NCI-H2081 treated with DMSO at 0.1 percent for 48 hours (cell line): ENCODE measurements at places on chromosomes 1 and 21.

DNA sequence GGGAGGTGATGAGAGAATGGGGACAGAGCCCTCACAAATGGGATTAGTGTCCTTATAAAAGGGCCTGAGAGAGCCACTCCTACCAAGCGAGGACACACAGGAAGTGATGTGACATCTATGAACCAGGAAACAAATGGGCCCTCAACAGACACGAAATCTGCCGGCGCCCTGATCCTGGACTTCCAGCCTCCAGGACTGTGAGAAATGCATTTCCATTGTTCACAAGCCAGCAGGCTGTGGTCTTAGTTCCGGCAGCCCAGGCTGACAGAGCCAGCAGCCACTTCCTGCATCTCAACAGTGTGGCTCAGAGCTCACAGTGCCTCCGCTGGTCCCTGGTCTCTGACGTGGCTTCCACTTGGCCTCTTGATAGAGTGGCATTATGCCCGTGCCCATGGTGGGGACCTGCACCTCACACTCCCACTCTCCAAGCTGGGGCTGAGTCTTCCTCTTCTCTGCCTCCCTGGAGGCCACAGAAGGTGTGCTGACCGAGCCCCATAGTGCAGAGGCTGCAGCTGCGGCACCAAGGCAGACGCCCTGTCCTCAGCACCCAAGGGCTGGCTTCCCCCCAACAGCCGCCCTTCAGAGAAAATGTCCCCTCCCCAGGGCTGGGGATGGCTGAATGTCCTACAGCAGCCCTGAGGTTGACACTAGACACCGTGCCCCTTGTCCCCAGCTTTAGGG, 44.9 kb downstream of the ACOT7 start:
- DNase-seq, result no peak

DNA sequence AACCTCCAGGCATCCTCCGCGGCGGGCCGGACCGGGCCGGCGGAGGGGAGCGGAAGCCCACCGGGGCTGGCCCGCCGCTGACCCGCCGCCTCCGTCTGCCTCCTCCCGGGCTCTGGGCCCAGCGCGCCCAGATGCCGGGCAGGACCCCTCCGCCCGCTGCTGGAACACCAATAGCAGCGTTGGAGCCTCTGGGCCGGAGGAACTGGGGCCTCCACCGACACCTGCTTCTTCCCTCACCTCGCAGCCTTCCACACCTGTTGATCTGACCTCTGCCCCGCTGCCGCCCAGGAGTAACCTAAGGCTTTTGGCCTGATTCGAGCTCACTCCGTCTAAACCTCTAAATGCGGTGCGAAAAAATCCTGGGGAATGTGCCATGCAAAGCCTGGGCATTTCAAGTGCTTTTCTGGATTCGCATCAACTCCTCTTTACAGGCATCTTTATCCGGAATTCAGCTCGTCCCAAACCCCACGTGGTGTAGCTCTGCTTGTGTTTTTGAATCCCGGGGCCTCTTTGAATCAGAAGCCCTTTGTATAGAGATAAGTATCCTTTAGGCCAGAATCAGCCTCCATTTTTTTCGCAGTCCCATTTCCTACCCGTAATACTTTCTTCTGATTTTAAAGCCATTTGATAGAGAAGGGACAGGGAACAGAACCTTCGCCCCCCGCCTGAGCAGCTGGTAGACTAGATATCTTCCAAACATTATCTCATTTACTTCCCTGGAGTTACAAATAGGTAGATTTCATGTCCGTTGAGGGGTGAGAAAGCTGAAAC, 680 bp upstream of the CNN3 start:
- DNase-seq, result no peak

GRCh38 chr1:39317111-39317510, 112.6 kb downstream of the MACF1 start:
- DNase-seq, result no peak

DNA sequence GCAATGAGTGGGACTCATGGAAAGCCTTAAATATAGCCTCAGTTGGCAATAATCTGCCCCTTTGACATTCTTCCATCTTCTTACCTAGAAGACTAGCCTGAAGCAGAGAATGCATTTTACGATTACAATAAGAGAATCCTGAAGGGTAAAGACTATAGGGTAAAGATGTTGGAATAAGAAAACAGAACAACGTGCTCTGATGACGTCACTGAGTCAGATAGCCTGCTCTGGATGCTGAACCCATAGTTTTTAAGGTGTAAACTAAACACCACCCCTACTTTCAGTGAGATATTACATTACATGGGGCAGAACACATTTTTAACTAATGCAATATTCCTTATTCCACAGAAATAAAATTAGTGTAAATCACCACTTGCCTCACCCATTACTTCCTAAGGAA, 240.4 kb downstream of the KCNT2 start:
- DNase-seq, result no peak

DNA sequence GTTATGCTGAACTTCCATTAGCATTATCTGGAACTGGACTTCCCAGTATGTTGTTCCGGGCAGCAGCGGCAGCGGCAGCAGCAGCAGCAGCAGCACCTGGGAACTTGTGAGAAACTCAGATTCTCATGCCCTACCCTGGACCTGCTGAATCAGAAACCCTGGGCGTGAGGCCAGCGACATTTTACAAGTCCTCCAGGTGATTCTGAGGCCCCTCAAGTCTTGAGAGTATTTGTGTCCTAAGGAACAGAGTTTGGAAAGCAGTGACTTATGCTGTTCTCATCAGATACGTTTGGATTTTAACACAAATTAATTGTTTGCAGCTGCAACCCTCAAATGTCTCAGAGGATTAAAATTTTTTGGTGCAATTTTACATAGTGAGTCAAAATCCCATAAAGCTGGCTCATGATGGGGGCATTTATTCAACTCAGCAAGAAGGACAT, 157.2 kb upstream of the KAZN start:
- DNase-seq, result no peak

- DNase-seq, result no peak
Measured at GRCh38 chr1:65050735-65051134, 84.4 kb upstream of the JAK1 start.

GRCh38 chr1:92691925-92692324, 93.0 kb downstream of the EVI5 start:
- no peak for DNase-seq

DNA sequence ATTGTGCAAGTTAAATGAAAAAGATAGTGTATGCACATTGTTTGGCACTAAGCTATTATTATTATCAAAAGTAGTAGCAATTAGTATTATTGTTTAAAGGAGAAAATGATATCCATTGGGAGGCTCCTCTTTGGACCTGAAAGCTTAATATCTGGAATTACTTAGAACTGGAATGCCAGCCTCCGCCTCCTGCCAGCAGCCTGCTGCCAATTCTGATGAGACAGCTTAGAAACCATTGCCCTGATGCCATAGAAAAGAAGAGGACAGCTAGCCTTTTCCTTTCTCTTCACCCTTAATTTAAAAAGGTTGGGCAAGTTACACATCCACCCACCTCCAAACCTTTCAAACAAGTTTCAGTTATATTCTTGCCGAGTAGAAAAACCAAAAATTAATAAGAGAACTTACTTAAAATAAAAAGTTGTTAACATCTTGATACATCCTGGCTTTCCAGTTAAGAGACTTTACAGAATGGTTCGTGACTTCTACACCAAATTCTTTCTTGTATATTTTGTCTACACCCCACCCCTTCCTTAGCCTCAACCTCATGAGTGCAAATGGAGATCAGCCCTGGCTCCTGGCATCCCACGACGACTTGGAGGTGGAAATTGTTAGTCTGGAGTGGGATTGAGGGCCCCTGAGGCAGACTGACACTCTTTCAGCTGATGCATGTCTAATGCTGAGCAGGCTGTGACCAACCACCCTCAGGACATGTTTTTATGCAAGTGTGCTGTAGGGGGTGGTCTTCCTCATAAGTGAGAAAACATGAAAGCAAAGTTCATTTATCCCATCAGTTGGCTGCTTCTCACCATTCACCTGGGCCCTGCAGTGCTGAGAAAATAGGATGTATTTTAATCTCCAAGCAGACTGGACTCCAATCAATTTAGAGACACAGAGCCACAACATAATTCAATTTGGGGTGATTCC, 120.6 kb downstream of the KCNJ15 start:
- no peak for DNase-seq

GRCh38 chr1:22257290-22258275, 114.7 kb upstream of the WNT4 start:
- no peak for DNase-seq

DNA sequence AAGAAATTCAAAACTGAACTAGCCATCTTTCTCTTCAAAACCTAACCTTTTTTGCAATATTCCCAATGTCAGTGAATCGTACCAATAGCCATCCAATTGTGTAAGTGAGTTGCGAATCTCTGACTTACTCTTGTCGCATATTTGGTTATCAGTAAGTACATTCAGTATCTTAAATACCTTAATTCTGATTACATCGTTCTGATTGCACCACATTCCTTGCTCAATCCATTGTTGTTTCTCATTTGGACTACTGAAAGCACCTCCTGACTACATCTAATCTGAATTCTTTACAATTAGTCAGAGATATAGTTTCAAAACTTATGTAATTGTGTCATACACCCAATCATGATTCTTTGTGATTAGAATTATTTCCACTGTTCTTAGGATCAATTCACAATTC, 16.8 kb upstream of the BRINP3 start:
- no peak for DNase-seq

DNA sequence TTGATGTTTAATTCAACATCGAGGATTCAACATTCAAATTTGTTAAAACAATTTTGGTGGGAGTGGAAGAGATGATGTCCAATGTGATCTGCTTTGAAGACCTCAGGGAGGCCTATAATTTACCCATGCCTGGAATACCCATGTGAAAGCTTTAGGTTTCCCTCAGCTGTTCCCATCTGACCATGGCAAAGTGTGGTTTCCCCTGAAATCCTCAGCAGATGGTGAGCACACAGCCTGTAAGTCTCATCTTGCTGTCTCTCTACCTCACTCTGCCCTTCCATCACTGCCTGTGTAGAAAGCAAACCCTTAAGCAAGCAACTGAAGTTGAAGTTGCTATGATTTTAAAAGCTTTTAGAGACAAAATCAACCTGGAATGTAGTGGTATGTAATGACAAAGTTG, 80.1 kb upstream of the ATF3 start:
- no peak for DNase-seq

DNA sequence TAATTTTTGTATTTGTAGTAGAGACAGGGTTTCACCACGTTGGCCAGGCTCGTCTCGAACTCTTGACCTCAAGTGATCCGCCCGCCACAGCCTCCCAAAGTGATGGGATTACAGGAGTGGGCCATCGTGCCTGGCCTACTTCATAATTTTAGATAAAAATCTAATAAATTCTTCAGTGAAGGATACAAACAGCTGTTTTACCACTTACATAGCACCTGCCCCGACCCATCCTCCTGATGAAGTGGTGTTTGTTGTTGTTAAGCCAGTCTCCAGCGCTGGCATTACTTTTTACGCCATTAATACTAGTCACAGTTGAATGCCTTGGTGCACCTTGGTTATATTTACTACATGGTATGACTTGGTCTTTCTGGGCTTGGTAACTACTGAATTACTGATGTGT, 12.3 kb upstream of the RAP1GAP start:
- no peak for DNase-seq

- DNase-seq, result no peak
Measured at GRCh38 chr1:107692580-107693345, 272.2 kb downstream of the VAV3 start.

GRCh38 chr1:51559064-51559500, 40.0 kb upstream of the EPS15 start:
- no peak for DNase-seq

DNA sequence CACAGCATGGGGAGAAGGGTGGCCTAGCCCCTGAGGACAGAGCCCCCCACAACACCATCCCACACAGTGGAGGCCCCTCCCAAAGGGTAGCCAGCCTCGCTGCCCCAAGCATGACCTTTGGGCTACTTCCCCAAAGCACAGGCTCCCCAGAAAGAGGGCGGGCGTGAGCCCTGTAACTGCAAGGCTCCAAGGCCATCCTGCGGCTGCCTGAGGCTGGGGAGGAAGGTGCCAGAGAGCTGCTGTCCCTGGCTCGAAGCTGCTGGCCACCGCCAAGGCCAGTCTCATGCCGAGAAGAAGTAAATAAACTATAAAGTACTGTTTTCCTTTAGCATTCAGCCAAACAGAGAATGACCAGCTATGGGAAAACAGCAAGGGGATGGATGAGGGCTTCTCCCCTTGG, 27.5 kb downstream of the UBASH3A start:
- no peak for DNase-seq

DNA sequence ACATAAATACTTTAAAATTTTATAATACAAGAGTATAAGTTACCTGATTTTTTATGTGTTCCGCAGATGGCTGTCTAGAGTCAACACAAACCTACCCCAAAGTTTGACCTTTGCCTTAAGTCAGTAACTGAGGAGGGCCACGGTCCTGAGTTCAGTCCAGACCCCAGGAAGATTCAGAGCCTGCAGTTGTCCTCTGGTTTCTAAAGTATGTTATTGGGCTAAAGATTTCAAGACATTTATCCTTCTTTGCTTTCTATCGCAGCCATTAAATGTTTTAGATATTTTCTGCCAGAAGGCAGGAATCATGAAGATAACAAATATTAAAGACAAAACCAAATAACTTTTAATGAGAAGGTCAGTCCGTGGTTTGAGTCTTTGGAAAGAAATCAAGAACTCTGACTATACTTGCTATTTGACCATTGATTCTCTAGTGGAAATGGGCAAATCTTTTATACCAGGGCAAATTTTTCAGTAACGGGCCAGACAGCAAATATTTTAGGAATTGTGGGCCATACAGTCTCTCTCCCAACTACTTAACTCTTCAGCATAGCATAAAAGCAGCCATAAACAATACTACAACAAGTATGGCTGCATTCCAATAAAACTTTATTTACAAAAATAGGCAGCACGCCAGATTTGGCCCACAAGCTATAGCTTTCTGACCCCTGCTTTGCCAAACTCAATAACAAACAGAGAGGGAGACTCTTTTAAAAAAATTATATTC, 38.0 kb upstream of the HAO2 start:
- DNase-seq, result no peak

DNA sequence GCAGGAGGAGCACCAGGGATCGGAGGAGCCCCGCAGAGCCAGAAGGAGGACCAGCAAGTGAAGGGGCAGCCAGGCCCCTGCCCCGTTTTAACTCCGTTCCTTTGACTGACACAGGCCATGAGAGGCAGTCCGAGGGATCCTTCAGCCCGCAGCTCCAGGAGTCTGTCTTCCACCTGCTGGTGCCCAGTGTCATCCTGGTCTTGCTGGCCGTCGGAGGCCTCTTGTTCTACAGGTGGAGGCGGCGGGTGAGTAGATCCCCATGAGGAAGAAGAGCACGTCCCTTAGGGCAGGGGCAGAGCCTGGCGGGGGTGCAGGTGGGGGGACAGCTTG, 13.3 kb downstream of the CSF1 start:
- DNase-seq, result no peak

- DNase-seq, result peak; percentile 1
Measured at GRCh38 chr21:37757606-37758376, 158.5 kb downstream of the KCNJ6 start.

GRCh38 chr1:154493276-154493675, 8.7 kb upstream of the TDRD10 start:
- no peak for DNase-seq

DNA sequence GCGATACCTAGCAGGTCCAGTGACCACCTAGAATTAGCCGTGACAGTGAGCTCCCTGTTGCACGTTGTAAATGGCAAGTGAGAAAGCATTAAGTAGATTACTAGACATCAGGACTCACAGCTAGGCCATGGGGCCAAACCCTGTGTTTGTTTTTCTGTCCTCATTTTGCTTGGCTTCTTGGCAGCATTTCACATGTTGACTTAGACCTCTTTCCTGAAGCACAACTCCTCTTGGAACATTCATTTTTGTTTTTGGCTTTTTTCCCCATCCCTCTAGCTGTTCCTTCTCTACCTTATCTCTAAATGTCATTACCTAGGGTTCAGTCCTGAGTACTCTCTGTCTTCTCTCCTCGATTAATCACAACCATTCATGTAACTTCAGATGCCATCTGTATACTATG, 16.9 kb upstream of the PTPN14 start:
- DNase-seq, result no peak

- DNase-seq, result no peak
Measured at GRCh38 chr1:159011751-159012150, 2.0 kb downstream of the IFI16 start.
